ENCODE measurements at places on chromosomes 11 and 22.

GRCh38 chr11:20037396-20038153 is 122.7 kb downstream of the DBX1 start:
- no peak for DNase-seq
- no peak overlapping the region for H3K4me3 ChIP-seq
- H3K27me3 ChIP-seq, result no peaks in the 10 kb centered on the region
- H3K36me3 ChIP-seq, result peaks cover 60% of the 10 kb centered on the region
- no peak overlapping the region for H3K27ac ChIP-seq
- peaks cover 70% of the 10 kb centered on the region for H3K4me1 ChIP-seq

GRCh38 chr11:106275151-106275550 is 197.7 kb downstream of the AASDHPPT start:
- H3K27me3 ChIP-seq, result no peaks in the 10 kb centered on the region
- H3K4me1 ChIP-seq, result no peaks in the 10 kb centered on the region
- H3K36me3 ChIP-seq, result no peaks in the 10 kb centered on the region
- DNase-seq, result peak; percentile 54
- H3K4me3 ChIP-seq, result no peak overlapping the region

DNA sequence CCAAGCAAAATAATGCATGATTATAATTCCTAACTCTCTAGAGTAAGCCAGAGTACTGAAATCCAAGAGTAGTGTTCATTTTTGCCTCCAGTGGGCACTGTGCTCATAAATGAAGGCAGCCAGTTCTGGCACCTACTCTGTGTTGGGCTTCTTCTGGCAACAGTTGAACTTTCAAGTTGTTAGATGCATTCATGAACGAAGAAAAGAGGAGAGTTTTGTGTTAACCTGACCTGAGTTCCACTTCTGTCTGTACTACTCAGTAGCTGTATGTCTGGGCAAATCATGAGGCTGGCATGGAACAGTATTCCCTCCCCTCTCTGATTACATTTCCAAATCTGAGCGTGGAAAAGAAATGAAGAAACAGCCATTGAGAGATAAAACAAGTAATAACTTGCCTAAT is 20.3 kb upstream of the TENM4 start:
- H3K36me3 ChIP-seq, result no peaks in the 10 kb centered on the region
- peak; percentile 65 for DNase-seq
- no peak overlapping the region for H3K4me3 ChIP-seq
- H3K4me1 ChIP-seq, result no peaks in the 10 kb centered on the region
- H3K27ac ChIP-seq, result no peak overlapping the region

DNA sequence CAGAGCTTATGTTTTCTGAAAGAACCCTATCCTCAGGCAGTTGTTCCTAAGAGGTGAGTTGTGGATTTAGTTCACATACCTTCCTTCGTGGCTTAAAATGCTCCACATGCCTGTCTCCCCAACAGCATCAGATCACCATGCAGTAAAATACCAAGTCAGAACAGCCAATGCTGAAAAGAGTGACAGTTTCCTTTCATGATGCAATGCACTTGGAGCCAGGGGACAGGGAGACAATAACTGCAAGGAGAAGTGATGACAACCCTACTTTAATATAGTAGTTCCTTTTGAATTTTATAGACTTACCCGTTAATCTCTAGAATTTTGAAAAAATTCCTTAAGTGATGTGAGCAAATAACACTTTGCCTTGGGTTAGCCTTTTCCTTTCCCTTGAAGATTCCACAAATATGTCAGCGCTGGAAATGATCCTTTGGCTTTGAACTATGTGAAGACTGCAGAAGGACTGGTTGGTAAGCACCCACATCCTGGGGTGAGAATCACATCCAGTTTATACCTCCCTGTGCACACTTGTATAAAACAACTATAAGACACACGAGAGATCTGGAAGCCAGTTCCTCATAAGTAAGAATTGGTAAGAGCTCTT is 71.2 kb downstream of the PIWIL4 start:
- H3K27me3 ChIP-seq, result no peaks in the 10 kb centered on the region
- H3K4me1 ChIP-seq, result no peaks in the 10 kb centered on the region
- H3K27ac ChIP-seq, result no peak overlapping the region
- no peak for DNase-seq
- H3K4me3 ChIP-seq, result no peak overlapping the region
- H3K36me3 ChIP-seq, result no peaks in the 10 kb centered on the region

DNA sequence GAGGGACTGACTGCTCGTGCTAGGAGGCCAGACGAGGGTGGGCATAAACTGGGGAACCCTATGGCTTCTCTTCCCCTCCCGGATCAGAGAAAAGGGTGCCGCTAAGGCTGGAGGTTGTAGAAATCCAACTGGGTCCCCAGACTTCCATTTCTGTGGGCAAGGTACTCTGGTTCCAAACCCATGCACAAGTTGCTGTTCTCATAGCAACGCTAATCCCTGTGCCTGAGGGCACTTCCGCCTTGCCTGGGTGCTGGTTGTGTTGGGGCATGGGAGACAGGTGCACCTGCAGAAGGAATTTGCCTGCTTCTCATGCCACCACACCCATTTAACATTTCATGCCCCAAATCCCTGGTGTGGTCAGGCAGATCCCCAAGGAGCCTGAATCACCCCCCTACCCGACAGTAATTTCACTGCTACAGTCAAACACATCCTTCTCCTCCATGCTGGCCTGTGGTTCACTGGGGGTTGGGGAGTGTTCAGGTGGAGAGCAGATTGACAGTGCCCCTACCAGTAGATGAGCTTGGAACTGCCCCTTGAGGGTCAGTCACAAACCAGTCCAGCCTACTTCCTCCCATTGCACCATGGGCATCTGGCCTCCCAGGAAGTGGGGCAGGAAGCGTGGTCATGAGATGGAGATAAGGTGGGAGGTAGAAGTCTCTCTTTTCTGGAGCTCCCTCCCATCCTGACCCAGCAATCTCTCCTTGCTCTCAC is 1.2 kb downstream of the C2CD2L start:
- H3K4me3 ChIP-seq, result peak overlapping the region; percentile 90
- no peak for DNase-seq
- no peaks in the 10 kb centered on the region for H3K36me3 ChIP-seq
- H3K27ac ChIP-seq, result no peak overlapping the region

- no peak overlapping the region for H3K4me3 ChIP-seq
- H3K27ac ChIP-seq, result no peak overlapping the region
- no peak for DNase-seq
- no peaks in the 10 kb centered on the region for H3K27me3 ChIP-seq
Observed at GRCh38 chr22:49491221-49491635, 336.4 kb downstream of the BRD1 start.

- no peak overlapping the region for H3K27ac ChIP-seq
- H3K4me1 ChIP-seq, result no peaks in the 10 kb centered on the region
- peaks cover 12% of the 10 kb centered on the region for H3K27me3 ChIP-seq
- H3K4me3 ChIP-seq, result no peak overlapping the region
- DNase-seq, result no peak
Observed at GRCh38 chr11:2133241-2134021, 5.8 kb downstream of the IGF2 start.

DNA sequence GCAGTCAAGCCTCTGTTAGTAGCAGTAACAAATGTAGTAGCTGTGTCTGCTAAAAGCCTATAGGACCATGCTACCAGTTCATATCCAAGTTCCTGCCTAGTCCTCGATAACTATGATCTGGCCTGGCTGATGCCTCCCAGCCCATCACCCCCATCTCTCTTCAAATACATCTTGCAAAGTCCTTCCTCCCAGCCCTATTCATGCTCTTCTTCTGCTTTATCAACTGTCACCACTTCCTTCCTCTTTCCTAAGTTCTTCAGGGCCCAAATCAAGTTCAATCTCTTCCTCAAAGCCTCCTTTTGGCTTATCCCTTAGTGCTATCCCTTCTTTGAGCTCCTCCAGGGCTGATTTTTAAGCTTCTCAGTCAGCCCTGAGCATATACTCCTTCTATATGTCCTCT is 150.9 kb upstream of the THY1 start:
- no peak for DNase-seq
- H3K27me3 ChIP-seq, result peaks cover 18% of the 10 kb centered on the region
- no peak overlapping the region for H3K27ac ChIP-seq
- H3K4me1 ChIP-seq, result peaks cover 3% of the 10 kb centered on the region
- H3K36me3 ChIP-seq, result no peaks in the 10 kb centered on the region

DNA sequence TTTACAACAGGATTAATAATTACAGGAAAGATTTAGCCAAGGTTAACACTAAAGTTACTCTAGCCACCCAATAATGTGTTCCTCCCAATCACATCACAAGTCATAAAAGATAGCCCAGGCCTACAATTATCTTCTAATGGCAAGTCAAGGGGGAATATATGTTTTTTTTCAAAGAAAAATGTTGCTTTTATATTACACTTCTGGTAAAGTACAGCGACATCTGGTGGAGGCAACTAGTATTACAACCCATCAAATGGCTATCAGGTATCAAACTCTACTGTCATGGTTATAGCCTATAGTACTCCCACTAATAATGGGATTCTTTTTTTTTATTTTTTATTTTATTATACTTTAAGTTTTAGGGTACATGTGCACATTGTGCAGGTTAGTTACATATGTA is 71.8 kb downstream of the XRRA1 start:
- H3K36me3 ChIP-seq, result peaks cover 4% of the 10 kb centered on the region
- H3K27me3 ChIP-seq, result no peaks in the 10 kb centered on the region
- DNase-seq, result peak; percentile 3
- no peak overlapping the region for H3K27ac ChIP-seq
- no peaks in the 10 kb centered on the region for H3K4me1 ChIP-seq
- H3K4me3 ChIP-seq, result no peak overlapping the region

GRCh38 chr11:126637795-126638175 is 282.3 kb downstream of the ST3GAL4 start:
- H3K4me3 ChIP-seq, result no peak overlapping the region
- H3K36me3 ChIP-seq, result no peaks in the 10 kb centered on the region
- H3K27ac ChIP-seq, result no peak overlapping the region

- peaks cover 58% of the 10 kb centered on the region for H3K27me3 ChIP-seq
- H3K4me3 ChIP-seq, result peak overlapping the region; percentile 21
Observed at GRCh38 chr11:72239849-72240460, 4.0 kb downstream of the PHOX2A start.

- H3K36me3 ChIP-seq, result no peaks in the 10 kb centered on the region
- DNase-seq, result no peak
- no peak overlapping the region for H3K27ac ChIP-seq
- no peak overlapping the region for H3K4me3 ChIP-seq
- H3K27me3 ChIP-seq, result no peaks in the 10 kb centered on the region
Observed at GRCh38 chr11:66081505-66081904, 11.4 kb downstream of the PACS1 start.

Data from cardiac muscle cell (in vitro differentiated cells and primary cell).